ENCODE measurements at places on chromosomes 11 and 22.
A peak's percentile ranks its signal among the peaks of the same experiment; 100 is the strongest.

DNA sequence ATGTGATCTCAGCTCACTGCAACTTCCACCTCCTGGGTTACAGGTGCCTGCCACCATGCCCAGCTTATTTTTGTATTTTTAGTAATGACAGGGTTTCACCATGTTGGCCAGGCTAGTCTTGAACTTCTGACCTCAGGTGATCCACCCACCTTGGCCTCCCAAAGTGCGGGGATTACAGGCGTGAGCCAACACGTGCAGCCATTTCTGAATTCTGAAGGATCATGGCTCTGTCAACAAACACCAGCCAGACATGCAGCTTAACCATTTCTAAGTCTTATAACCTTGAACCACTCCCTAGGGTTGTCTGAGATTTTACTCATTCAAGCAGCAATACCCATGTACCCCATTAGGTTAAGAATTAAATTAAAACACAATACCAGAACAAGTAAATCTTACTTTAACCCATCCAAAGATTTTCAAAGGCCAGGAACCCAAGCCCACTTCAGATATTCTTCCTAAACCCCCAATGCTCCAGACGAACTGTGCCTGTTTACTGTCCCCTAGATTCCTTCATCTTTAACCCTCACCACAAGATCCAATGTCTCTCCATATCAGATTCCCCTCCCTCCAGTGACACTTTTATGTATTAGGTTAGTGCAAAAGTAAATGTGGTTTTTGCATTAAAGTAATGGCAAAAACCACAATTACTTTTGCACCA is 4.0 kb downstream of the RPS13 start:
- H3K4me3 ChIP-seq = no peak overlapping the region
- no peak overlapping the region for H3K27ac ChIP-seq
- DNase-seq = no peak
- H3K27me3 ChIP-seq = peaks cover 5% of the 10 kb centered on the region
- peaks cover 50% of the 10 kb centered on the region for H3K4me1 ChIP-seq

GRCh38 chr22:47599753-47600152 is 837.3 kb downstream of the TBC1D22A start:
- no peak for DNase-seq
- H3K27me3 ChIP-seq = peaks cover 8% of the 10 kb centered on the region
- H3K27ac ChIP-seq = no peak overlapping the region
- no peaks in the 10 kb centered on the region for H3K36me3 ChIP-seq
- H3K4me1 ChIP-seq = no peaks in the 10 kb centered on the region

DNA sequence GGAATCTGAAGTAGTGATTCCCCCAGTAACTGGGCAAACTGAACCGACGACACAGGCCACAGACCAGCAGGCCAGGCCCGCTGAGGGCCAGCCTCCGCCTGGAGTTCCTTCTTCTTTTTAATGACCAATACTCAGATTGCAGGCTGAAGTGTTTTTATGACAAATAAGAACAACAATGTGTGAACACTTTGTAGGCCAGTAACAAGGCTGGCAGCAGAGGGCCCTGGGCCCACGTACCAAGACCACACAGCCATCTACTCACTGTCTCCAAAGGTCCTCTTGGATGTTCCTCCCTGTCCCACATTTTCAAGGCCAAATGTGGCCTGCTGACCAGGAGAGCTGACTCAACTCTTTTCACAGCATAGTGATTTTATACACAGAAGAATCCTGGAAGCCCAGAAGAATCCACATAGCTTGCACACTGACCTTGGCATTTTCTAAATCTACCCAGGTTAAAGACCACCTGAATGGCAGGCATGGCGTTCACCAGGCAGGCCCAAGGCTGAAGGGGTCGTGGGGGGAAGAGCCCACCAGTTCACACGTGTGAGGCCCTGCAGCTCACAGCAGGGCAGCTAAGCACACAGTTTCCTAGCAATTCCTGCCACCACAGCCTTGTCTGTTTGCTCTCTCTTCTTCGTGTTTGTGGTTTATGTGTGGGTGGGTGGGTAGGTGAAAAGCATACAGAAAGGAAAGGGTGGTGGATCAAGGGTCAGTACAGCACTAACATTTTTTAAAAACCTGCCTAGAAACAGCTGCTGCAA is 13.3 kb downstream of the SMCO4 start:
- DNase-seq = peak; percentile 24
- peak overlapping the region; percentile 34 for H3K4me3 ChIP-seq
- no peaks in the 10 kb centered on the region for H3K36me3 ChIP-seq
- peak overlapping the region; percentile 75 for H3K27ac ChIP-seq
- peaks cover 80% of the 10 kb centered on the region for H3K4me1 ChIP-seq

GRCh38 chr11:15758857-15759465 is 597.4 kb downstream of the SOX6 start:
- H3K27me3 ChIP-seq = peaks cover 1% of the 10 kb centered on the region
- H3K36me3 ChIP-seq = no peaks in the 10 kb centered on the region
- no peaks in the 10 kb centered on the region for H3K4me1 ChIP-seq
- H3K27ac ChIP-seq = no peak overlapping the region
- no peak overlapping the region for H3K4me3 ChIP-seq

GRCh38 chr11:82007521-82007920 is 726.1 kb downstream of the FAM181B start:
- no peak for DNase-seq
- peaks cover 1% of the 10 kb centered on the region for H3K27me3 ChIP-seq
- H3K36me3 ChIP-seq = no peaks in the 10 kb centered on the region
- H3K4me1 ChIP-seq = no peaks in the 10 kb centered on the region
- H3K27ac ChIP-seq = no peak overlapping the region

DNA sequence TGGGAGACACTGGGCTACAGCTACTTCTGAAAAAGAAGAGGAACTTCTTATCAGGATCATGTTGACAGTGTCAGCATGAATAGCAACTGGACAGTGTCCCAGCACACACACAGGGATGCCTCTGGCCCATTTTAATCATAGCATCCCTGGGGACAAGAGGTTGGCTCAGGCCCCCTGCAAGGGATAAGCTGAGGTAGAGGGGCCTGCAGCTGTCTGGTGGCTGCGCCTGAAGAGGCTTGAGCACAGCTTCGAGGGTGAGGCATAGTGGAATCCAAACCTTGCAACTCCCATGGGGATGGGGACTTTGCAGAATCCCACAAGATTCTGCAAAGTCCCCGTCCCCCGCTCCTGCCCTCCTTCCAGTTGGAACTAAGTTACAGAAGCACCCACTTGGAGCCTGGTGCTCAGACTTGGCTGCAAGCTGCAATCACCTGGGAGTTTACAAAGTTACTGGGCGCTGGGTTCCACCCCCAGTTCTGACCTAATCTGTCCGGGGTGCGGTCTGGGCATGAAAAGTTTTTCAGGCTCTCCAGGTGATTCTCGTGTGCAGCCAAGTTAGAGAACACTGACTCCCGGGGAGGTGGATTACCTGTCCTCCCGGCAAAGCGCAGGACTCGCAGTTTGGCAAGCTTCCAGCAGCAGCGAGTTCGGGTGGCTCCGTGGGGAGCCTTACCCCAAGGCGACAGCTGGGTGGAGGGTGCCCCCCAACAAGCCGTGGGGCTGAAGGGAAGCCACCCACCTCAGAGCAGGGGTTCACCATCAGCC is 16.0 kb upstream of the LINC01488 start:
- H3K27me3 ChIP-seq = peaks cover 4% of the 10 kb centered on the region
- no peak overlapping the region for H3K4me3 ChIP-seq
- H3K27ac ChIP-seq = no peak overlapping the region
- no peak for DNase-seq
- no peaks in the 10 kb centered on the region for H3K4me1 ChIP-seq

GRCh38 chr11:2186669-2187279 is 15.2 kb upstream of the TH start:
- H3K27me3 ChIP-seq = peaks cover 2% of the 10 kb centered on the region
- no peak overlapping the region for H3K4me3 ChIP-seq
- peak; percentile 34 for DNase-seq
- peaks cover 1% of the 10 kb centered on the region for H3K4me1 ChIP-seq
- no peak overlapping the region for H3K27ac ChIP-seq

DNA sequence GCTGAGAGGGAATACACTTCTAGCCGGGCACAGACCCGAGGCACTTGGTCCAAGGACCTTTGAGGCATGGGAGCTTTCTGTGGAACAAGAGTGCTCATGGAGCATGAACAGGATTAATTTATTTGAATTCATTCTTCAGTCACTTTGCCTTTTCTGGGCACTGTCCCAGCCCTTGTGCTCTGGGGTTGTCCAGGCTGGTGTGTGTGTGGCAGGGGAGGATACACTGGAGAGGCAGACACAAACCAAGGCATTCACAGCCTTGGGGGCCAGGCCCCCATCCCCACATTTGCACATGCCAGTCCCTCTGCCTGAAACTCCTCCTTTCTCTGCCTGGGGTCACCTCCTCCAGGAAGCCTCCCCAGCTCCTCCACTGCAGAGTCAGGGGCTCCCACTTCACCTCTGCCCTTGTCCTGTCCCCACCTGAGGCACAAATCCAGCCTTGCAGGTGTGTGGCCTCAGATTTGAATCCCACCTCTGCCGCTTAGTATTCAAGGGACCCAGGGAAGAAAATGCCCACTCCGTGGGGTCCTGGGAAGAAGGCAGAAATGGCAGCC is 55.5 kb downstream of the MYO7A start:
- H3K27me3 ChIP-seq = no peaks in the 10 kb centered on the region
- H3K4me1 ChIP-seq = no peaks in the 10 kb centered on the region
- no peak overlapping the region for H3K4me3 ChIP-seq
- no peak for DNase-seq
- no peaks in the 10 kb centered on the region for H3K36me3 ChIP-seq

GRCh38 chr11:120566176-120566575 is 54.6 kb downstream of the GRIK4 start:
- peaks cover 3% of the 10 kb centered on the region for H3K36me3 ChIP-seq
- H3K4me3 ChIP-seq = no peak overlapping the region
- no peak for DNase-seq
- peak overlapping the region; percentile 65 for H3K27ac ChIP-seq

DNA sequence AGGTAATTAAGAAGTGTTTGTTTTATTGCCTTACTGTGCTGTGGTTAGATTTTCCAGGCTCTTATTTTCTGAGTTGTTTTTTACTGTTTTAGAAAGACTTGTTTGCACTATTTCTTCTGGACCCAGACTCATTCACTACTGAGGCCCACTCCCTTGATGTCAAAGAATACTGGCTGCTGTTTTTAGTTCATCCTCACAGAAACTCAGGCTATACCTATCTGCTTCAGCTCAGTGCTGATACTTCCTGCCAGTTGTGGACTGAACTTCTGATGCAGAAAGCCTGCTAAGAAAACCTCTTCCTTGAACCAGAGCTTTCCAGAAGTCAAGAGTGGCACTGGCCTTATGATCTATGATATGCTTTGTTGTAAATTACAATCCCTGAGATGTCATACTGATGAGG is 15.9 kb upstream of the PIK3IP1 start:
- H3K27ac ChIP-seq = peak overlapping the region; percentile 36
- H3K4me3 ChIP-seq = no peak overlapping the region
- no peak for DNase-seq
- peaks cover 2% of the 10 kb centered on the region for H3K27me3 ChIP-seq
- peaks cover under 1% of the 10 kb centered on the region for H3K4me1 ChIP-seq

GRCh38 chr11:9972989-9973388 is 309.1 kb downstream of the SWAP70 start:
- DNase-seq = no peak
- no peaks in the 10 kb centered on the region for H3K4me1 ChIP-seq
- H3K36me3 ChIP-seq = no peaks in the 10 kb centered on the region
- H3K4me3 ChIP-seq = no peak overlapping the region
- no peaks in the 10 kb centered on the region for H3K27me3 ChIP-seq

- H3K27ac ChIP-seq = no peak overlapping the region
- DNase-seq = peak; percentile 35
- H3K27me3 ChIP-seq = no peaks in the 10 kb centered on the region
These were observed 10.3 kb downstream of the PRDM10 start for GRCh38 chr11:129992161-129992944.

- no peak overlapping the region for H3K4me3 ChIP-seq
- DNase-seq = no peak
- H3K36me3 ChIP-seq = no peaks in the 10 kb centered on the region
- no peak overlapping the region for H3K27ac ChIP-seq
These were observed 887.3 kb upstream of the TENM4 start for GRCh38 chr11:80327956-80328614.

- no peak overlapping the region for H3K4me3 ChIP-seq
- DNase-seq = no peak
- H3K27me3 ChIP-seq = no peaks in the 10 kb centered on the region
These were observed 1.9 kb upstream of the OR52E4 start for GRCh38 chr11:5878564-5878963.

DNA sequence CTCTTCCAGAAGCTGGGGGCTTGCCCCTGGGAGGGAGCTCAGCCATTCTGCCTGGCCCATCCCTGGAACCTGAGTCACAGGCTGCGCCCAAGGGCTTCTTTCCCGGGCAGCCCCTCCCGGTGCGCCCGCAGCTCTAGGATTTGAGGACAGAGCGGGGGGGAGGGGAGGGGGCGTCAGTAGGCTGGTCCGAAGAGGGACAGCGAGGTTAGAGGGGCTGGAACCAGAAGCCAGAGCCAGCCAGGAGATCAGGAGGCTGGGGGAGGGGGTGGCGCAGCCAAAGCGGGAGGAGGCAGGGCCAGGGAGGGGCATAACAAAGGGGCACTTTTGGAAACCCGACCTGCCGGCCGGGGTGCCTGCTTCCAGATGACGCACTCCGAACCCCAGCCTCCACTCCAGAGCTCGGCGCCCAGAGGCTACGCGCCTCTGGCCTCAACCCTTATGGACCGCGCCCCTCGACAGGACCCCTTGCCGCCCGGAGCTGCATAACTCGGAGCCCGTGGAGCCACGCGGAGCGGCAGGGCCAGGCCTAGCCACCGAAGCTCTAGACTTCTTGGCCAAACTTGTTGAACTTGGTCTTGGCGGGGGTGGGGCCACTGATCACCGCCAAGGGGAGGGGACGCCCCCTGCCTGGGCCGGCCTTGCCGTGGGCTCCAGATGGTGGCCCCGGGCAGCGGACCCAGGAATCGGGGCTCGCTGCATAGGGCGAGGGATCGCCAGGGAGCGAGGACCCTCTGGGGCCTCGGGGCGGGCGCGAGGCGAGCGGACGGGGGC is 744 bp downstream of the PACSIN3 start:
- no peaks in the 10 kb centered on the region for H3K36me3 ChIP-seq
- H3K27me3 ChIP-seq = peaks cover 12% of the 10 kb centered on the region
- H3K4me1 ChIP-seq = peaks cover 7% of the 10 kb centered on the region
- DNase-seq = no peak
- H3K4me3 ChIP-seq = no peak overlapping the region

DNA sequence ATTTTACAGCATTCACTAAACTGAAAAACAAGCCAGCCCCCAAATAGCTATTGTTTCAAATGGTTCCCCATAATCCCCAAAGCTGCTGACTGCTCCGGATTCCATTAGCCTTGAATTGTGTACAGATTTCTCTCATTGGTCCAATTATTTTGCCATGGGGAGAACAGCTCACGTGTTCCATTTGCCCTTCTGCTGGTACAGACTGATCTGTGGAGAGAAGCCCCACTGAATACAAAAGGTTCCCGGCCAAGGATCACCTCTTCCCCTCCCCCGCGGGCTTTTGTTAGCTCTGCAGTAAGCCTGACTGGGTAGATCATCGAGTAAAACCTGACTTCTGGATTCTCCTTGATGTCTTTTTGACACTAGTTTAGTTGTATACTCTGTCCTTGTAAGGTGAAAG is 9.1 kb upstream of the MAPK8IP1 start:
- H3K4me1 ChIP-seq = no peaks in the 10 kb centered on the region
- DNase-seq = no peak
- no peak overlapping the region for H3K27ac ChIP-seq
- H3K36me3 ChIP-seq = peaks cover 44% of the 10 kb centered on the region
- no peak overlapping the region for H3K4me3 ChIP-seq

Data from immature natural killer cell (primary cell).